ENCODE measurements at places on chromosomes 1 and 21. TPM values are rescaled to one million over a fixed set of nuclear protein-coding genes. Genes with fewer than 3 reads are reported as not detected.

The CBS gene
- 10.6 TPM for polyA plus RNA-seq

The KRTAP10-1 gene
- not detected for polyA plus RNA-seq

The SPATA1 gene
- 0.25 TPM for polyA plus RNA-seq

The HCRTR1 gene
- polyA plus RNA-seq = not detected

The CLCA2 gene
- 407 TPM for polyA plus RNA-seq

DNA sequence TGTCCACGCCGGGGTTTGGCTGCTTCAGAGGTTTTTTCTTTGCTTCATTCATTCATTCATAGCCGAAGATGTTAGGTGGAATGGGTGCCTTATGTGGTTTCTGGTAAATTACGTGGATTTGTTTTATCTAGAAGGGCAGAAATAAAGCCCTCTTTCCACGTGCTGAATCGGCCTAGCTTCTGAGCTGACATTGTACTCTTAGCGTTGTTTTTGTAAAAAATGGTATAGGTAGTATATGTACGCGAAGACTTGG, 1.5 kb downstream of the GALNT2 start:
- no peaks in the 10 kb centered on the region for H3K36me3 ChIP-seq
- peaks cover 24% of the 10 kb centered on the region for H3K4me1 ChIP-seq
- H3K27ac ChIP-seq = peak overlapping the region; percentile 80
- H3K4me3 ChIP-seq = peak overlapping the region; percentile 86
- no peak for DNase-seq

DNA sequence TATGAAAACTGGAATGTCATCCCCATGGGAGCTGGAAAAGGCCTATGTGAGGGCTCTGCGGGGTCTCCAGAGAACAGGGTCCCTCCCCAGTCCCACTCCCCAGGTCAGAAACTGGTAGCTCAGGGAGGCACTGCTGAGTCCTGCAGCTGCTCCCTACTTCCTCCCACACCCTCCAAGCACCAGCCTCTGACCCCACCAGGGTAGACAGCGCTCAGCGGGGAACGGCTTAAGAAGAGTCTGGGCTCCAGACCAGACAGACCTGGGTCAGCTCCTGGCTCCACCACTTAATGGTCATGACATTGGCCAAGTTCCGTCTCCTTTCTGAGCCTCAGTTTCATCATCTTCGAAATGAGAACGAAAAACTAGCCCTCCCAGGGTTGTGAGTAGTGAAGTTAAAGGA, 7.2 kb downstream of the LRP8 start:
- peaks cover 10% of the 10 kb centered on the region for H3K4me1 ChIP-seq
- no peak overlapping the region for H3K4me3 ChIP-seq
- H3K27ac ChIP-seq = no peak overlapping the region
- H3K36me3 ChIP-seq = peaks cover 37% of the 10 kb centered on the region
- H3K27me3 ChIP-seq = no peaks in the 10 kb centered on the region
- no peak for DNase-seq

DNA sequence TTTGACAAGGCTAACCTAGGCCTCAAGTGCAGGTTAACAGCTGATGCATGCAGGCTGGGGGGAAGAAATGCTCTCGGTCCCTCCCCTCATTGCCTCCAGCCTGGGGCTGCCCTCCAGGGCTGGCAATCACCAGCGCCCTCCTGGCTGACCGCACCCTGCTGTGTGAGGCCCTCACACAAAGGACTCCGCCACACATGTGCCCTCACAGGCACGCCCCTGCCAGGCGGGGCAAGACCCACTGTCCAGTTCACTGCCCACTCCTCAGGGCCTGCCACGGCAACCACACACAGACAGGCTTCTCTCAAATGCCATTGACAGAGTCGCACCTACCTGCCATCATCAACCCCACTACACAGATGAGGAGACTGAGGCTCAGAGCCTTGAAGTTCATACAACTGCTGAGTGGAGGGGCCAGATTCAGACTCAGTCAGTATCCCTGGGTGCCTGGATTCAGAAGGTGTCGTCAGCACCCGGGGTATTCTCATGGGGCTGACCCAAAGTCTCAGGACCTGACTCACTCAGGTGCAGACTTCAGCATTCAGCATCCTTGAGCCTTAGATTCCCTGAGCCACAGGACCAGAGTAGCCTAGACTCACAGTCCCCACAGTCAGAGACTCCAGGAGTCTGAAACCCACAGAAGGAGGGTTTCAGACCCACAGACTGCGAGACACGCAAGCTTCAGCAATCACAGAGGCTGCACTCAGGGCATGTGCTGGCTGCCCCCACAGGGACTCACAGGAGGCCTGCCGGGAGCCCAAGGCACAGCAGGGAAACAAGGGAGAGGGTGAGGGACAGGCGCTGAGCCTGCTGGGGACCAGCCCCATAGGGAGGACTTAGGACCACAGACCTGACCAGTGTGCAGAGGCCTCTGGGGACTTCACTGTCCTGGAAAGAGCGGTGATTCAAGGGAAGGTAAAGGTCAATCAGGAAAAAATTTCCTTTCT, 458.0 kb downstream of the MATN1 start:
- no peaks in the 10 kb centered on the region for H3K4me1 ChIP-seq
- peaks cover 3% of the 10 kb centered on the region for H3K27me3 ChIP-seq
- H3K36me3 ChIP-seq = no peaks in the 10 kb centered on the region
- H3K27ac ChIP-seq = no peak overlapping the region

DNA sequence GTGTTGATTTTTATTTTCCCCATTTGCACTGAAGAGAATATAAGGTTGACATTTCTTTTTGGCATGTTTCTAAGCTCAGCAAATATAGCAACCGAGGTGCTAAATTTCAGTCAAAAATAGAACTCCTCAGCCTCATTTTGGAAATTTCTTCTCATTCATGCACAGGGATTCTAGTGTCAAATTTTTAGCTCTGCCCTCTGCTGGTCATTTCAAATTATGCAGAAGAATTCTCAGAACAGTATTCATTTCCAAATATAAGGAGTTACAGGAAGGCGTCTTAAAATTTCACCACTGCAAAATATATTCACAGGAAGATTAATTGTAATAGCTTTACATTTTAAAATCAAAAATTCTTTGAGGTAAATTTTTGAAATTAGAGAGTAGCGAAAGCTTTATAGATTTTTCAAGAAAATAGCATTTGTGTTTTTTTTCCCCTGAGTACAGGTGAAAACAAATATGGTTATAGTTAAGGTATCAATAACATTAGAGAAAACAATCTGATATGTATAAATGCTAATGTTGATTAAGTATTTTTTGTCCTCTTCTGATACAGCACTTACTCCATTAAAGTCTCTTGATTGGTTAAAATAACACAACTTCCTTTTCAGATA, 57.9 kb downstream of the FMN2 start:
- no peaks in the 10 kb centered on the region for H3K27me3 ChIP-seq
- no peaks in the 10 kb centered on the region for H3K4me1 ChIP-seq
- no peak overlapping the region for H3K27ac ChIP-seq
- no peaks in the 10 kb centered on the region for H3K36me3 ChIP-seq
- no peak overlapping the region for H3K4me3 ChIP-seq

DNA sequence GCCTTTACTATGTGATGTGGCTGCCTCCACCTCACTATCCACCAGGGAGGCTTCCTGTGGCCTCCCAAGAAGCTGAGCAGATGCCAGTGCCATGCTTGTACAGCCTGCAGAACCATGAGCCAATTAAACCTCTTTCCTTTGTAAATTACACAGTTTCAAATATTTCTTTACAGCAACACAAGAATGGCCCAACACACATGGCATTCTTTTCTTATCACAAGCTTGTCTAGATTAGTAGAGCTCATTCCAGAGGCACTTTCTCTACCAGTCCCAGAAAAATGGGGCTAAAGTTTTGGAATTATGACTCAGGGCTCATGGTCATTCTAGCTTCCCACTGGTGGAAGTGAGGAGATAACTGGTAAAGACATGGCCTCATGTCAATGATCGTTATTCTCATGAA, 655.2 kb downstream of the LMO4 start:
- H3K36me3 ChIP-seq = no peaks in the 10 kb centered on the region
- H3K27me3 ChIP-seq = no peaks in the 10 kb centered on the region
- H3K27ac ChIP-seq = no peak overlapping the region
- no peak for DNase-seq
- peaks cover 15% of the 10 kb centered on the region for H3K4me1 ChIP-seq

Measured in keratinocyte (primary cell).